ENCODE measurements at places on chromosomes 1 and 21.

DNA sequence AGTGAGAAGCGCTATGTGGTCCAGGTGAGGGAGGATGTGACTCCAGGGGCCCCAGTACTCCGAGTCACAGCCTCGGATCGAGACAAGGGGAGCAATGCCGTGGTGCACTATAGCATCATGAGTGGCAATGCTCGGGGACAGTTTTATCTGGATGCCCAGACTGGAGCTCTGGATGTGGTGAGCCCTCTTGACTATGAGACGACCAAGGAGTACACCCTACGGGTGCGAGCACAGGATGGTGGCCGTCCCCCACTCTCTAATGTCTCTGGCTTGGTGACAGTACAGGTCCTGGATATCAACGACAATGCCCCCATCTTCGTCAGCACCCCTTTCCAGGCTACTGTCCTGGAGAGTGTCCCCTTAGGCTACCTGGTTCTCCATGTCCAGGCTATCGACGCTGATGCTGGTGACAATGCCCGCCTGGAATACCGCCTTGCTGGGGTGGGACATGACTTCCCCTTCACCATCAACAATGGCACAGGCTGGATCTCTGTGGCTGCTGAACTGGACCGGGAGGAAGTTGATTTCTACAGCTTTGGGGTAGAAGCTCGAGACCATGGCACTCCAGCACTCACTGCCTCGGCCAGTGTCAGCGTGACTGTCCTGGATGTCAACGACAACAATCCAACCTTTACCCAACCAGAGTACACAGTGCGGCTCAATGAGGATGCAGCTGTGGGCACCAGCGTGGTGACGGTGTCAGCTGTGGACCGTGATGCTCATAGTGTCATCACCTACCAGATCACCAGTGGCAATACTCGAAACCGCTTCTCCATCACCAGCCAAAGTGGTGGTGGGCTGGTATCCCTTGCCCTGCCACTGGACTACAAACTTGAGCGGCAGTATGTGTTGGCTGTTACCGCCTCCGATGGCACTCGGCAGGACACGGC lies 2.2 kb downstream of the CELSR2 start:
- DNase-seq: no peak

GRCh38 chr1:157286646-157287420 lies 148.6 kb upstream of the ETV3 start:
- DNase-seq: no peak

GRCh38 chr1:19036041-19036812 lies 79.8 kb upstream of the IFFO2 start:
- no peak for DNase-seq

DNA sequence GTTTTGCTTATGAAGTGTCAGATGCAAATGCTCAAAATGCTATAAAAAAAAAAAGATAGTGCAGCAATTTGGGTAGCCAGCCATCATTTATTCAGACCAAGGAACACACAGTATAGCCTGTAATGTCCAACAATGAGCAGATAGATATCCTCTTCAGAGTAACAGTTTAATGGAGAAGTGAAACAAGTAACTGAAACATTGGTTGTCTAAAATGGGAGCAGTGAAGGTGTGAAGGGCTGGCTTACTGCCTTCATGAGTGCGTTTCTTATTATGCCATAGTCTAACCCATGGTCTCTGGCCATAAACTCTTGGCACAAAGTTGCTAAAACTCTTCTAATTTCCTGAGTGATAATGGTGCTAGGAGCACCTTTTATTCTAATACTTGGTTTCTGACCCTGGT lies 11.4 kb downstream of the RGS5 start:
- no peak for DNase-seq

GRCh38 chr21:19540287-19540686 lies 1136.7 kb upstream of the TMPRSS15 start:
- no peak for DNase-seq

- DNase-seq: no peak
Observed at GRCh38 chr1:7497107-7497637, 273.9 kb upstream of the VAMP3 start.

GRCh38 chr1:147723691-147724323 lies 36.6 kb downstream of the GJA5 start:
- no peak for DNase-seq

DNA sequence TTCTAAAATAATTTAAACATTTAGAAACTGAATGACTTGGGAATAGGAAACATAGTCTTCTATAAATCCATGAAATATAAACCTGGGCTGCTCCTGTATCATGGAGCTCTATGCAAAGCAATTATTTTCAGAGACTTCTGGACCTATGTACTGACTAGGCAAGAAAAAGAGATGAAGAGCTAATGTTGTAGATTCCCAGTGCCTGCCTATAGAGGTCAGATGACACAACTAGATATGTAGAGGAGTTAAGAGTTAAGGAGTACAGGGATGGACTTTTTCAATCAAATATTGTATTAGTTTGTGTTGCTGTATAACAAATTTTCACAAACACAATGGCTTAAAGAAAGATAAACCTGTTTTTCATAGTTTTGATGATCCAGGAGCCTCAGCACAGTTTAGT lies 1434.5 kb downstream of the KCNT2 start:
- no peak for DNase-seq

GRCh38 chr1:1954831-1955441 lies 35.9 kb upstream of the TMEM52 start:
- DNase-seq: no peak

GRCh38 chr1:218665221-218665620 lies 320.1 kb downstream of the TGFB2 start:
- peak; percentile 42 for DNase-seq

DNA sequence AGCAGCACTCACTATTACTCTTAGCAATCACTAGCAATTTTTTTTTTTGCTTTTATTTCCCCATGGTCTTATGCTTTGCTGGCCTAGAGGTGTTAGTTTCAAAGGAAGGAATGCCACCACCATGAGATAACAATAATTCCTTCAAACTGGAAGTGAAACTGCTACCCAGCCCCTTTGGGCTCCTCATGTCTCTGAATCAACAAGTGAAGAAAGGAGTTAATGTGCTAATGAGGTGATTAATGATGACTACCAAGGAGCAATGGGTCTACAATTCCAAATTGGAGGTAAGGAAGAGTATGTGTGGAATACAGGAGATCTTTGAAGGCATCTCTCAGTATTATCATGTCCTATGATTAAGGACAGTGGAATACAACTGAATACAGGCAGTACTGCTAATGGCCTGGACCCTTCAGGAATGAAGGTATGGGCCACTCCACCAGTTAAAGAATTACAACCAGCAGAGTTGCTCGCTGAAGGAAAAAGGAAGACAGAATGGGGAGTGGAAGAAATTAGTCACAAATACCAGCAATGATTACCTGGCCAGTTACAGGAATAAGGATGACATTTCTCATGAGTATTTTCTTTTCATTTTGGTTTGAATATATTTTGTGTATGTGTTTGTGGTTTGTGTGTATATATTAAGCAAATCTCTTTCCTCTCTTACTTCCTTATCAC lies 652.9 kb downstream of the ADGRL2 start:
- DNase-seq: no peak

DNA sequence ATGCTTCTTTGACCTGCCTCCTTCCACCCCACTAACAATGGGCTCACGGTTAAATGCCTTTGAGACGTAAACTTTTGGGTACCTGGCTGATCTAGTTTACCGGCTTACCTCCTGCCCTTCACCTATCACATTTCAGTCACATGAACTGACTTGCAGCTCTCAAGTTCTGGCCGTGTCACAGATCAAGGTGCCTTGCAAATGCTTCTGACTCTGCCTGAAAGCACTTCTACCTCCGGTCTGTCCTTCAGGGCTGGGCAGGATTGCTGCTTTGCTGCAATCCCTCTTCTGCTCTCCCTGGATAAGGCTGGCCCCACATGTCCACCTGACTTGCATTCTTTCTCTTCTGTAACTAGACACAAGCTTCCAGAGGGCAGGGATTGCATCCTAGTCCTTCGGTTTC lies 69.0 kb downstream of the GRIK1 start:
- no peak for DNase-seq

- no peak for DNase-seq
Observed at GRCh38 chr1:26009796-26010447, 11.7 kb upstream of the EXTL1 start.

DNA sequence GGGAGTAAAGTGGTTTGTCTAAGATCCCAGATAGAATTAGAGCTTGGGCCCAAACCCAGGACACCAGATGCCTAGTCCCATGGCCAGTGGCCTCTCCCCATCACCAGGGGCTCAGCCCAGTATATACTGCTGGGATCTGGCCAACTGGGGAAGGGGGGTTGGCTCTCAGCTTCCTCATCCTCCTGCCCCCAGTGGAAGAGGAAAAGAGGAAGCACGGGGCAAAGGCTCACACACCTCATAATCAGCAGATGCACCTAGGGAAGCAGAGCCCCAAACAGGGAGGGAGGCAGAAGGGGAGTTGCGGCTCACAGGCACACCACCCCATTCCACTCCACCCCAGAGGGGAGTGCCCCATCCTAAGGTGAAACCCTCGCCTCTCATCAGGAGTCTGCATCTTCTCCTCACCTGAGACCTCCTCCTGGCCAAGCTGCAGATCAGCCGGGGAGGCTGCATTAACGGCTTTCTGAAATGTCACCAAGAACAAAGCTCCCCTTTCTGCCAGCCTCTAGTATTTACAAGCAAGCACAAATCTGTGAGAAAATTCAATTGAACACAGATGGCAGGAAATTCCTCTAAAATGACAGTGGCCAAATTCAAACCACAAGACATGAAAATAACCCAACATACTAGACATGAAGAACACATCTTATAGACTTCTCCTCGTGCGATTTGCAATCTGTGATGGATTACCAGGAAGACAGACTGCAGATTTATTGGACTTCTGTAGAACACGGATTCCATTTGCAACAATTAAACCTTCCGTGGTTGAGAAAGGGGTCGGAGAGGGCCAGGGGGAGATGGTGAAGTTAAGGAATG lies 82.8 kb downstream of the GLIS1 start:
- DNase-seq: peak; percentile 84

GRCh38 chr1:154557939-154558719 lies at the start of gene UBE2Q1:
Gene UBE2Q1, minus strand, starts transcription at chr1:154558662. Its CDS starts 109 bp downstream, at chr1:154558553.
- DNase-seq: peak; percentile 22

DNA sequence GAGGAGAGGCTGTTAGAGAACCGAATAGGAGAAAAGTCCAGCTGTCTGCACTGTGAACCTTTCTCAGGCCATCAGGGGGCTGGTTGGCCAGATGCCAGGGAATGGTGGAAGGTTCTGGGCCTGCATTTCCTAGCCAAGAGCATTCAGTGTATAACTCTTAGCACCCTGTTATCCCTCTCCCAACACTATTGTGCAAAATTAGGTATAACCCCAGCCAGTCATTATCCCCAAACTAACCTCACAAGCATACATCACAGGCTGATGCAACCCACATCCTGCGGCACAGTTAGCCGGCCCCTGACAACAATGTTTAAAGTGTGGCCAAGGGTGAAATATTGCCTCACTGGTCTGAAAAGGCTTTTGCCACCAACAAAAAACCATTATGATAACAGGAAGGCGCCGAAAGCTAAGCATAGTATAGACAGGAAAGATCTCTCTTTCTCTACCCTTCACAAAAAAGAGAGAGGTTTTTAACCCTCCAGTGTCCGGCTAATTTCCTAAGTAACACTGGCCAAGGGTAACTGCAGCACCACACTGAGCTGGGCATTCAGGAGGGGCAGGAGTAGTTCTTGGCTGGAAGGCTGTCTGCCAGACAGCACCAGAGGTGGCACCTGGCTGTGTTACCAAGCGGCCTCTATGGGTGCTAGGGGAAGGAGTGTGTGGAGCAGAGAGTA lies 77.3 kb upstream of the BCAR3 start:
- DNase-seq: peak; percentile 91

DNA sequence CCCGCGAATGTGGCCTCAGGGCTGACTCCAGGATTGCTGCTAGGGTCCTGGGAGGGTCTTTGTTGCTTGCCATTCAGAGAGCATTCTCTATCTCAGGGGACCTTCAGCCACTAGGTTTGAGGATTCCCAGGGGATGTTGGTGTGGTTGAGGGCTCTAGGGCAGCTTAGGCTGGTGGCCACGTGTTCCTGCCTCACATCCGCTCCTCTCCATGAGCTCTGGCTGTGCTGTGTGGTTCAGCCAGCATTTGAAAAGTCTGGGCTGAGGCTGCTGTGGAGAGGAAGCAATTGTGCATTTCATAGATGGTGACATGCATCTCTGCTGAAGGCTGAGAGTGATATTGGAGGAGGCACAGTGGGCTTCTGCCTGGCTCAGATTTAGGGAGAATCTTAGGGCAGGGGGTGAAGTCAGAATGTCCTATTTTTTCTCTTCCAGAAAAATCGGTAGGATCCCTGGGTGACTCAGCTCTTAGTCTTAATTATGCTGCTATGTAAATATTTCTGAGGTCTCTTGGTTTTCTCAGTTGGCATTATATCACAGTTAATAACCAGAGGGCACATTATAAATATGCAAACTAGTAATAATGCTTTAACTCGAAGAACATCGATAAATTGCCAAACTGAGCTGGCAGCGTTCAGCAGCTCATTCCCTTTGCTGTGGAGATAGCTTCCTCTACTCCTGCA lies 182.3 kb downstream of the CAMTA1 start:
- no peak for DNase-seq

DNA sequence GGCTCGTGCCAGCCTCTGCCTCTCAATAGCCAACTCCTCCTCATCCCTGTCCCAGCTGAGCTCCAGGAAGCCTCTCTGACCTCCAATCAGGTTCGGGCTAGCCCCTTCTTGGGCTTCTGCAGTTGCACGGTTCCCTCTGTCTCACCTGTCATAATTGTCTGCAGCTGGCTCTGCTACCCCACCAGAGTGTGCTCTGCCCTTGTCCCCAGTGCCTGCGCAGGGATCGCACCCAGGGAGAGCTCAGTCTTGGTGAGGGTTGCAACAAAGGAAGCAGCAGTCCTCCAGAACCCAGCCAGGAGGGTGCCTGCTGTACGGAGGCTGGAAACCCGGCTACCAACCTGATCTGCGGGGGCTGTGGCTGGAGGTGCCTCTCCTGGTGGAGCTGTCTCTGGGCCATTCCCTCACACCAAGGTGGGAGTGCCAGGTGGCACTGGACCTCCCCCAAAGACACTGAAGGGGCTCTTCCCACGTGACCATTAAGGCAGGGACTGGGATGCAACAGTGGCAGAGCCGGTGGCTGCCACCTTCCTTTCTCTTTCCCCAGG lies 63.5 kb upstream of the DMRTB1 start:
- no peak for DNase-seq

GRCh38 chr1:59137276-59137615 lies 159.6 kb upstream of the FGGY start:
- DNase-seq: no peak

DNA sequence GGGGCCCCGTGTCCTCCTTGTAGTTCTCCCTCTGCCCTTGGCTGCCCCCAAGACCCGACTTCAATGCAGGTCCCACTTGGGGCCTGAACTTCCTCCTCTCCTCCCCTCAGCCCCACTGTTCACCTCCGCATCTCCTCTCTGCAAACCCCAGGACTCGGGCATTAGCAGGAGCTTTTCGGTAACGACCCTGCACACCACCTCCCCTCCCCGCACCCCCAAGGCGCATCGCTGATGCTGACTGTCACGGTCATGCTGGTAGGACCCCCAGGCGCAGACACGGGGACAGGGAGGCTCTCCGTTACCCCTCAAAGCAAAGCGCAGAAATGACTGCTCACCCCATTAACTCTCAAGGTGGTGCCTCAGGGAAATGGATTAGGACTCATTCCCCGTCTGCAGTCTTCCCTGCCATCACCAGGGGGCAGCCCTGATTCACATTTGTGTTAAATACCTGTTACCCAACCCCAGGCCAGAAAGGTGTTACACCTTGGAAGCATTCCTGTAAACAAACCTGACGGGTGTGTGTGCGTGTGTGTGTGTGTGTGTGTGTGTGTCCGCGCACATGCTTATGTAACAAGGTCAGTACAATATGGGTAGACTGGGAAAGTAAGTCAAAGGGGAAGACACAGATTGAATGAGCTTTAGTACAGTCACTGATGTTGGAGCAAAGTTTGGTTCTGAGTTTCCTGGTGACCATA lies 6.4 kb upstream of the GUCA2B start:
- peak; percentile 13 for DNase-seq

All from HCEC 1CT (cell line).